ENCODE measurements at places on chromosomes 6 and 20.

DNA sequence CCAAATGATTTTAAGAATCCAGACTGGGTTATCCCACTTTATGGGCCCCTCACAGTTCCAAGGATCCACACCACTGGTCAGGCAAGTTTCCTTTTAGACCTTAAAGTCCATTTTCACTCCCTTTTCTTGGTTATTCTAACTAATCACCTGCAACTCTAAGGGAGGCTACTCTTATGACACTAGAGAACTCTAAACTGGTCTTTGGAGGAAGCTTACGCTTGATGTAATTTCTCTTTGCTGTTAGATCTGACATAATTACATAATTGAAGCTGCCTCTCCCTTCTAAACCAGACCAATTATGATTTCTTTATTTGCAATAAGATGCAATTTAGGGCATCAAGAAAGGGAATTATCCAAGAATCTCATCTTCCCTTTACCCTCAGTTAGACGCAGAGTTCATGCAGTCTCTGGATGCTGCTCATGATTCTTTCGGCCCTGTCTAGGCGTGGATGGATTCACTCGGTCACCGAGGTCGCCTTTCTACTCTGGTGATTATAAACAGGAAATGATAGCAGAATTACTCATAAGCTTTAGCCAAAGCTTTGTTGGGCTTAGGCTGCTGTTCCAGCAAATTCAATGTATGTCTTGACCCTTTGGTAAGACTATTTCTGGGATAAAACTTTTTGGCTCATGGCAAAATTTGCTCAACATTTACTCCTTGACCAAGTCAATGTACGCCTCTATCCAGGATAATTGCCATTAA lies 166.4 kb upstream of the PRND start:
- DNase-seq, result no peak

- no peak for DNase-seq
Measured at GRCh38 chr20:43699941-43700565, 26.7 kb downstream of the GTSF1L start.

DNA sequence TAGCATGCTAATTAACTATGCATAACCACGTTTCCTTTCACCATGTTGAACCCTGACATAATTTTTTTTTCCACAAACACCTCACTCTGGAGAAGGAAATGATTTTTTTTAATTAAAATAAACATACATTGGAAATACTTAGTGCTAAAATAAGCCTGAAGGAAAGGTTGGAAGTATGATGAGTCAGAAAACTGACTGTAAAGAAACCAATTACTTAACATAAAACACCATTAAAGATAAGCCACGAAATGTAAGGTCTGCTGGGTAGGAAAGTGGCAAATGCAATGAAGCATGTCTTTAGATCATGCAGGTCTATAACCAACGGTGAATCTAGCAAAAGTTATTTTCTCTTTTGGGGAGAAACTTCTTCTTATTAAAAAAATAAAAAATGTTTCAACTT lies 47.5 kb downstream of the OPRM1 start:
- DNase-seq, result no peak

- no peak for DNase-seq
Measured at GRCh38 chr20:59525500-59526241, 78.7 kb upstream of the PHACTR3 start.

GRCh38 chr6:157025437-157025836 lies 248.3 kb downstream of the ARID1B start:
- DNase-seq, result no peak

- DNase-seq, result no peak
Measured at GRCh38 chr6:169109411-169110220, 144.0 kb downstream of the THBS2 start.

- DNase-seq, result no peak
Measured at GRCh38 chr20:59268870-59269269, 31.5 kb upstream of the EDN3 start.

- no peak for DNase-seq
Measured at GRCh38 chr6:4658486-4658885, 117.7 kb upstream of the CDYL start.

GRCh38 chr20:62064770-62065673 lies 659 bp downstream of the TAF4 start:
- no peak for DNase-seq

DNA sequence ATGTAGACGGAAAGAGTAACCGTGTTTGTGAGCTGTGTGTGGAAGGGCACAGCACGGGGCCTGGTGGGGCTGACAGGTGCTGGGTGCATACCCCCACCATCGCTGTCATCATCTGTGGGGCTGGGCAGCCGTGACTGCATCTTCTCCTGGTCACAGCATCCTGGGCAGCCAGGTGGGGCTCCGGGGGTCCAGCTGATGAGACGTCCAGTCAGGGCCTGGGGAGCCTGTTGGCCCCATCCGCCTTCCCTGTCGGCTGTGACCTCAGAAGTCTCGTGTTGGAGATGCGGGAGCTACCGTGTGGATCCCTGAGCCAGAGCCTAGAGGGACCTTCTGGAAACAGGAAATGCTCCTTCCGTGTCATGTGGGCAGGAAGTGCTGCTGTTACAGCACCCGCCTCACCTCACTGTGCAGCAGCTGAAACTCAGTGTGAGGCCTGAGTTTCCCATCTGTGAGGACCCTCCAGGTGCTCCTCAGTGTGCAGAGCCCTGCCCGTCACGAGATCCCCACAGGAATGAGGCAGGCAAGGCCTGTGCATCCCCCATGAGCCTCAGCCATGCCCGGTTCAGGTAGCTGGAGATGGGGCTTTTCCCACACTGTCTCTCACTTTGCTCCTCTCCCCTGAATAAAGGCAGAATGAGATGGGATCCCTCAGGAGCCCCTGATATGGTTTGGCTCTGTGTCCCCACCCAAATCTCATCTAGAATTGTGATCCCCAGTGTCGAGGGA lies 108.7 kb downstream of the ERMARD start:
- no peak for DNase-seq

DNA sequence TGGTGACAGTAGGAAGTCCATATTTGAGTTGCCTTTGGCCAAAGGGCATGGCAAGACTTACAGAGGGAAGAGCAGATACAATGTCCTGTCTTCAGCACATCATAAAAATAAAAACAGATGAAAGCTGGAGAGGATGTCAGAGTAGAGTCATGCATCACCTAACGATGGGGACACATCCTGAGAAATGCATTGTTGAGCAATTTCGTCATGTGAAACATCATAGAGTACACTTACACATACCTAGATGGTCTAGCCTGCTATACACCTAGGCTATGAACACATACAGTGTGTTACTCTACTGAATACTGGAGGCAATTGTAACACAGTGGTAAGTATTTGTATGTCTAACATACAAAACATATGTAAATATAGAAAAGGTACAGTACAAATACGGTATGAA lies 75.6 kb downstream of the VEGFA start:
- DNase-seq, result no peak

DNA sequence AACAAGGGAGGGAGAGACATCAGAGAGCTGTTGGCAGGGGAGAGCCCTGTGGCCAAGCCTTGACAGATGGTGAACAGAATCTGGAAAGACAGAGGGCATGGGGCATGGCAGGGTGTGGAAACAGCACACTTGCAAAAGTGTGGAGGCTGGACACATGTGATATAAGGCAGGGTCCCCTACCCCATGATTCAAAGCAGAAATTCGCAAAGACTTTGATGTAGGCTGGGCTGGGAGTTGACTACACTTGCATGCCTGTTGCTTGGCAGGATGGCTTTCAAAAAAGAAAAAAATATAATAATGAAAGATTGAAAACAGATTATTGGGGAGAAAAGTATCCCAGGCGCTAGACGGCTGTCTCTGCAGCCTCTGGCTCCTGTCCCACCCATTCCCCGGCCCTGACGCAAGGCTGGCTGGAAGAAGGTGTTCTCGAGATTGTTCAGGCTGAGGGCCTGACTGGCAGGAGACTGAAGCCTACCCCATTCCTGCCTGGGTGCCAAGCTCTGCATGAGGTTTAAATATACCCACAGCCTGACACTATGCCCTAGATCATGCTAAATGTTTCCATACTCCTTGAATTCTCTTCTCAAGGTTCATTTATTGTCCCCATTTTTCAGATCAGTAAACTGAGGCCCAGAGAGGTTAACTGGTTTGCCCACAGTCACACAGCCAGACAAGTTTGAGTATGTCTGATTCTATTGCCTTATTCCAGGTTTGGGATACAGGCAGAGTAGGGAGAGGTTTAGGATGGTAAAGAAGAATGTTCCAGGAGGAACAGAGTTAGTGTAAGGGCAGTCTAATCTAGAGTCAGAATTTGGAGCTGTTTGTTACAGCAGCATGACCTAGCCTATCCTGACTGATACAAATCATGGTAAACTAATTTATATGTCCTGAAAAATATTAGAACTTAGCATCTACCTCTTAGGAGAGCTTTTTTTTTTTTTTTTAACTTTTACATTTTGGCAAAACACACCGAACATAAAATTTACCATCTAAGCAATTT lies 23.4 kb upstream of the CCN5 start:
- DNase-seq, result no peak

GRCh38 chr6:4922488-4923037 lies 81.3 kb downstream of the RPP40 start:
- DNase-seq, result no peak

- DNase-seq, result peak; percentile 48
Measured at GRCh38 chr6:165308926-165309731, at the start of gene C6orf118. Gene C6orf118, minus strand, starts transcription at chr6:165309605. Its CDS starts 19 bp downstream, at chr6:165309586.

DNA sequence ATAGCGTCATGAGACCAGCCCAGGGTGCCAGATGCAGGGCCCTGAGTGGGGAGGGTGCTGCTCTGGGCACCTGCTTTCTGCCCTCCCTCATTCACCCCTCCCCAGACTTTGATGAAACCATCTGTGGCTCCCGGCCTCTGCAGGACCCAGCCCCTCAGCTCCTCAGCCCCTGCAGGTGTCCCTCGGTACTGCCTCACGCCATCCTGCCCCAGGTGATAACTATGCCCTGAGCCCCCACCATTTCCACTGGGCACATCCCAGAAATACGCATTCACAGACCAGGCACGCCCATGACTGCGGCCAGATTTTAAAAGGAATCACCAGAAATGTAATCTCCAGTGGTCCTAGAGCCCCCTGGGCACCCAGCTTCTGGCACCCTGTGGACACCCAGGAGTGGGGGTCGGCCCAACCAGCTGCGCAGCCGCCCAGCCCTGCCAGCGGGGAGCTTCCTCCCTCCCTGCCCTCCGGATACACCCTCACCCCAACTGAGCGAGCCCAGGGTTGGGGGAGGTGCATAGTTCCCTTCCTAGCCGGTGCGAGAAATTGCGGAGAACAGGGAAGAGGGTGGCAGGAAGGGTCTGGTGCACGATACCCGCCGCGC lies 615 bp upstream of the NTSR1 start:
- DNase-seq, result no peak

DNA sequence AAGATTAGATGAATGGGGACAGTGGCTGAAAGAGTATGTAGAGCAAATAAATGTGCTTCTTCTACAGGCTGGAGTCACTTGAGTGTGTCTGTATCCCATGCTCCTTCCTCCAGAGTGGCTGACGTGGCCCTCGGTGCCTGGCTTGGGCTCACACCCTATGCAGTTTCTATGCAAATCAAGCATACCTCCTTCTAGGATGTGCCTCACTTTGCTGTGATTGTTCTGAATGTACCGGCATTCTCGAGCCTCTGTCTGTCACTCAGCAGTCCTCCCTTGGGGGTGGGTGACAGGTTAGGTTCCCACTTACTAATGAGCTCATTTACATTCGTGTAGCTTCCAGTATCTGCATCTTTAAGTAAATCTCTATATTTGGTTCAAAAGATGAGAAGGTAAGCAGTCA lies 55.1 kb upstream of the HDDC2 start:
- DNase-seq, result no peak

DNA sequence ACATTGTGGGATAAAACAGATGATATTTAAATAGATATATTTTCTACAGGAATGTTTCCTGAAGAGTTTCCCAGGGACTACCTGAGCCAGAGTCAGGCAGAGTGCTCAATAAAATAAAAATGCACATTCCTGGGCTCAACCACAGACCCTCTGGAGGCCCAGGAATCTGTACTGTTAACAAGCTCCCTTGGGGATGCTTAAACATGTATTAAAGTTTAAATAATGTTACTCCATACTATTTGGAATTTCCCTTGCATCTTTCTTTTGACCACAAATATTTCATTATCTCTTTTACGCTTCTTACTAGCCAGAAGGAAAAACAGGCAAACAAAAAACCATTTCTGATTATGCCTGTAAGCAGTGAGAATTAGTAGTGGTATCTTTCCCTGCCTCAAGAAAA lies 42.3 kb downstream of the GPR63 start:
- DNase-seq, result no peak

DNA sequence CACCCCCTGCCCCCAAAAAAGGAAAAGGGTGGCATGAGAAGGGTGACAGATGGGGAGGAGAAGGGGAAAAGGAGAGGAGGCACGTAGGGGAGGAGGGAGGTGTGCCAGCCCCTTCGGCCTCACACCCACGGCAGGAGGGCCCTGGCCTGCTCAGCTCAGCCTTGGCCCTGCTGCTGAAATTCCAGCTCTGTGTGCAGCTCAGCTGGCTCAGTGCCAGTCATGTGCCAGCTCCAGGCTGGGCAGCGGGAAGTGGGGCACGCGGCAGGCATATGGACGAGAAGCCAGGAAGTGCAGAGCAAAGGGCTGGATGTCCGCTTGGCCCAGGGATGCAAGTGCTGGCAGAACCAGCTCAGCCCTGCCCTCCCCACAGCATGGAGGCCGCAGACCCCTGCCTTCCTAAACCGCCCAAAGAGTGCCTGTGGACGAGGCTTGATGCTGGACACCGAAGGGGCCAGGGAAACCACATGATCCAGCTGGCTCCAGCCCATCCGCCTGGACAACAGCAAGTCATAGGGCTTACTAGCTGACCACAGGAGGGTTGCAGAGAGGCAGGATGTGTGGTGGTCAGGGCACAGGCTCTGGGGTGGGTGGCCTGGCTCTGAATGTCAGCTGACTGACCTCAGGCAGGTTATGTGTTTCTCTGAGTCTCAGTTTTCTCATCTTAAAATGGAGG lies 60.2 kb downstream of the NOL4L start:
- no peak for DNase-seq

GRCh38 chr6:45310118-45310788 lies 17.9 kb upstream of the RUNX2 start:
- no peak for DNase-seq

DNA sequence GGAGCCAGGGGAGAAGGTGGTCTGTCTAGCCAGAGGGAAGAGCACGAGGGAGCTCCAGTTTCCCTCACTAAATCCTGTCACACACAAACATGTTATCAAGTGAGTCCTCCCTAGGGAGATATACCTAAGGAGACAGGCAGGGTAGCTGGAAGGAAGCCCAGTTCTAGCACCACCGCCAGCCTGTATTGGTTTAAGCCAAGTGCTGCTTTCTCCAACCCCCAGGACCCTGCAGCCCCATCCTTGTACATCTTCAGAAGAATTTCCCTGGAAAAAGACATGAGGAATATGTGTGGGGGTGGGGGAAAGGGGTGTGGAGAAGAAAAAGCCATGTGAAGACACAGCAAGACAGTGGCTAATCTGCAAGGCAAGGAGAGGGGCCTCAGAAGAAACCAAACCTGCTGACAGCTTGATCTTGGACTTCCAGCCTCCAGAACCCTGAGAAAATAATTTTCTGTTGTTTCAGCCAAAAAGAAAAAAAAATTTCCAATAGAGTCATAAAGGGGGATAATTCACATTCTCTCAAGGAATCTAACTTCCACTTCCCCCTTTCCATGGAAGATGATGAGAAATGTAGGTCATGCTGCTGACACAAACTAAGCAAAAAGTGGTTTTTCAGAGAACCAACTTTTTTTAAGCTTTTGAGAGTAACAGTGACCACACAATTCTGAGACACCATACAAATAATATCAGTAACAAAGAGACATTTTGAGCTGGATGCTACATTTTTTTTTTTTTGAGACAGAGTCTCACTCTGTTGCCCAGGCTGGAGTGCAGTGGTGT lies 103.2 kb upstream of the PRDM1 start:
- DNase-seq, result no peak

Data from retinal pigment epithelial cell (primary cell).